Panc1 (cell line): ENCODE measurements at places on chromosomes 12 and 14. TPM values are rescaled to one million over a fixed set of nuclear protein-coding genes. Genes with fewer than 3 reads are reported as not detected.
A peak's percentile ranks its signal among the peaks of the same experiment; 100 is the strongest.

GRCh38 chr14:94342334-94342934 lies 19.3 kb upstream of the SERPINA6 start:
- H3K27ac ChIP-seq, result no peak overlapping the region
- H3K36me3 ChIP-seq, result no peaks in the 10 kb centered on the region
- no peaks in the 10 kb centered on the region for H3K27me3 ChIP-seq
- H3K4me3 ChIP-seq, result no peak overlapping the region

The CLBA1 gene
- total RNA-seq, result 13.8 TPM

The NGDN gene
- total RNA-seq, result 24.7 TPM

DNA sequence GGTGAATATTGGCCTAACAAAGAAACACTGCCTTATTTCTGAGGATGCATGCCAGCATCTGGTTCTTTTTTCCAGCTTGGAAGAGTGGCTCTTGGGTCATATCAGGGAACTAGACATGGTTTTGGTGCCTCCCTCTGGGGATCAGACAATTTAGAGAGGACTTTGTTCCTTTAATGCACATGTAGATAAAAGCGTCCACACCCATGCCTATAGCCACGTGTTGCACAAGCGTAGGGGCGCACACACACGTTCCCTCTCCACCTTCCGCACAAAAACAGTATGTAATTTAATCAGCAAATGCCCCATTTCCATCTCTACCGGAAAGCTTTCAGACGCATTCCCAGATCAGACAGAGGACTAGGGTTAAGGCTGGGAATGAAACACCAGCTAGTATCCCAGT lies 61.7 kb upstream of the RIC8B start:
- H3K27me3 ChIP-seq, result peaks cover 5% of the 10 kb centered on the region; the same call in 1 of the 2 replicates
- H3K4me1 ChIP-seq, result no peaks in the 10 kb centered on the region
- DNase-seq, result no peak
- no peak overlapping the region for H3K4me3 ChIP-seq
- H3K36me3 ChIP-seq, result no peaks in the 10 kb centered on the region

GRCh38 chr12:108514468-108514972 lies 557 bp upstream of the FICD start:
- DNase-seq, result no peak
- H3K4me1 ChIP-seq, result peaks cover 13% of the 10 kb centered on the region
- peaks cover 5% of the 10 kb centered on the region; the same call in 1 of the 2 replicates for H3K36me3 ChIP-seq

The ERP27 gene
- not detected for total RNA-seq

The TMEM179 gene
- 3.4 TPM for total RNA-seq

DNA sequence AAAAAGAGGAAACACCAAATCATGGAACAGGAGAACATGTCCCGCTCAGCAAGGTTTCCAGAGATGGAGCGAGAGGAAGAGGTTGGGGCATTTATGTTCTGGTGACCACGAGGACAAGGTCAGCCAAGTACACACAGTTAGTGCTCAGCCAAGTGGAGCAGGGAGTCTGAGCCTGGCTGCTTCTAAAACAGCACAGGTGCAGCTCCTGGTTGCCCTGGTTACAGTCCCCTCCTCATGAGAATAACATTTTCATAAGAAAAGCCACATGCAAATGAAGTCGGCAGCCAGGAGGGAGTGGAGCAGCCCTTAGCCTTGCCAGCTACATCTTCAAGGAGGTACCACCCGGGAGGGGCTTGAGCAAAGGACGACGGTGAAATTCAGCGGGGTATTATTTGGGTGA lies 81.8 kb downstream of the NOS1 start:
- H3K36me3 ChIP-seq, result no peaks in the 10 kb centered on the region
- H3K4me1 ChIP-seq, result no peaks in the 10 kb centered on the region
- no peak for DNase-seq
- H3K4me3 ChIP-seq, result no peak overlapping the region
- no peaks in the 10 kb centered on the region; the same call in 1 of the 2 replicates for H3K27me3 ChIP-seq
- H3K27ac ChIP-seq, result no peak overlapping the region

The SMCO2 gene
- 0.36 TPM for total RNA-seq

GRCh38 chr12:132601171-132601883 lies 9.1 kb downstream of the LRCOL1 start:
- H3K4me3 ChIP-seq, result no peak overlapping the region
- DNase-seq, result no peak
- no peaks in the 10 kb centered on the region for H3K27me3 ChIP-seq
- H3K4me1 ChIP-seq, result peaks cover 4% of the 10 kb centered on the region
- H3K27ac ChIP-seq, result 0 out of 2 replicates have a peak overlapping the region, but pooled peaks have one; percentile 59
- H3K36me3 ChIP-seq, result no peaks in the 10 kb centered on the region

GRCh38 chr12:46404225-46404631 lies 31.7 kb upstream of the SLC38A2 start:
- DNase-seq, result no peak
- no peaks in the 10 kb centered on the region for H3K27me3 ChIP-seq
- H3K36me3 ChIP-seq, result no peaks in the 10 kb centered on the region
- H3K4me3 ChIP-seq, result no peak overlapping the region
- peak overlapping the region; percentile 76; the same call in 1 of the 2 replicates for H3K27ac ChIP-seq

DNA sequence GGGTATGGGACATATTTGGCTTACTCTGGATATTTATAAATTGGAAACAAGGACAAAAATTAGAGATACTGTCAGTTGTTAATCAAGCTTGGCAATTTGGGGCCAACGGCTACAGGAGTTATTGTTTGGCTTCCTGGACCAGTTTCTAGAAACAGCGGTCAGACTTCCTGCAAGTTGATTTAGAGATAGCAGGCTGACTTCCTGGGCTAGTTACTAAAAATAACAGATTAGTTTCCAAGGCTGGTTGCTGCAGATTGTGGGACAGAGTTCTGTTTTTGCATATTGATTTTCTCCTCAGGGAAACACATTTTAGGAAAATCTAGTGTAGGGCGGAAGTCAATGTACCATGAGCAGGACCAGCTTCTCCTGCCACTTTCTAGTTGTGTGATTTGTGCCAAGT lies 144.0 kb upstream of the TMPO start:
- H3K27me3 ChIP-seq, result no peaks in the 10 kb centered on the region
- H3K36me3 ChIP-seq, result no peaks in the 10 kb centered on the region
- no peak overlapping the region for H3K4me3 ChIP-seq
- H3K27ac ChIP-seq, result no peak overlapping the region
- no peaks in the 10 kb centered on the region; the same call in 1 of the 2 replicates for H3K4me1 ChIP-seq
- DNase-seq, result no peak

The SERPINA1 gene
- 4.9 TPM for total RNA-seq

DNA sequence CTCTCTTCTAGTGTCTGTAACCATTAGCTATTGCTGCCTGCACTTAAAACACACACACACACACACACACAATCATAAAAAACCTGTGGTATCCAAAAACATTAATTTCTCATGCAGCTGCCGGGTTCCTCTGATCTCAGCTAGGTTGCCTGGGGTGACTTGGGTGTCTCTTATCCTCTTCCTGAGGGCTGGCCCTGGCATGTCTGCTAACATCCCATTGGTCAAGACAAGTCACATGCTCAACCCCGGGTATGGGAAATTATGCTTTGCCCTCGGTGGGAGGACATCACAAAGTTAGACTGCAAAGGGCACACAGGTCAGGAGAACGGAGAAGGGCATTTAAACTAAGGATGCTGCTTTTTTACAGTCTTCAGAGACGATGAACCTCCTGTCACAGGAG lies 55.7 kb downstream of the TRPV4 start:
- no peaks in the 10 kb centered on the region for H3K27me3 ChIP-seq
- no peak overlapping the region for H3K4me3 ChIP-seq
- no peaks in the 10 kb centered on the region for H3K36me3 ChIP-seq
- DNase-seq, result no peak

- H3K27ac ChIP-seq, result no peak overlapping the region
- no peaks in the 10 kb centered on the region; the same call in 1 of the 2 replicates for H3K27me3 ChIP-seq
- no peaks in the 10 kb centered on the region for H3K4me1 ChIP-seq
- H3K36me3 ChIP-seq, result no peaks in the 10 kb centered on the region
- DNase-seq, result no peak
Observed at GRCh38 chr12:13373131-13373530, 176.6 kb downstream of the EMP1 start.

The MYO1H gene
- not detected for total RNA-seq
